ENCODE measurements at places on chromosomes 7 and 10. TPM values are rescaled to one million over a fixed set of nuclear protein-coding genes. Genes with fewer than 3 reads are reported as not detected.

DNA sequence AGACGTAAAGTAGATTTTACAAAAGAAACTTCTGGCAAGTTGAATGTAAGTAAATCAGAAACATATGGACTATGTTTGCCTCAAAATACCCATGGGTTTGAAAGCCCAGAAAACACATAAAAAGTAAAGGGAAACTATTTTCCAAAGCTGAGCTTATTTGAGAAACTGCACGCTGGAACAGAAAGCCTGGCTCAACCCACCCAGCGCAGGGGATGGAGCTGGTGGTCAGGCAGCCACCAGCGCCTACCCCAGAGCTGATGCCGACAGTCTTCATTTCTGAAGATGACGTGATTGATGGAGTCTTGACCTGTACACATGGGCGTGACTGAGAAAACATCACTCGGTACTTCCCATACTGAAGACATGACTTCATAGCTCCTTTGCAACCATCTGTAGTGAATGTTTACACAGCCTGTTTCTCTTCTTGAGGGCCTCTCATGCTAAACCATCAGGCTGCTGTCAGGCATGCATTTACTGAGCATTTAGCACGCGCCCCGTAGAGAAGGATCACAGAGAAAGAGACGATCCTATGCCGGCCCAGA is 232.6 kb upstream of the AUTS2 start:
- no peak for DNase-seq

- DNase-seq: no peak
These were observed 83.9 kb upstream of the SDK1 start for GRCh38 chr7:3217166-3217565.

DNA sequence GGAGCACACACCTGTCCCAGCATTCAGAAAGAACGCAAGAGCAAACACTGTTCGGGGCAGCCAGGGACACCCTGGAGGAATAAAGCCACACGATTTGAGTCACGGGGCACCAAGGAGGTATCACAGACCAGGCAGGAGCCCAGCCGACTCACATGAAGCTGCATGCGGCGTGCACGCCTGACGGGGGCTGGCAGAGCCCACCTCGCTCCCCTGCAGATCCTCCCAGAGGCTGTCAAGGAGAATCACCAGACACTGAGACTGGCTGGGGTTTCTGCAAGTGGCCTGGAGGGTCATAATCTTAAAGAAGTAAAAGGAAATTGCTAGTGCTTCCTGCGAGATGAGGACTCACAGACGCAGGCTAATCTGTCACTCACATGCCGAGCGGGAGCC is 61.6 kb downstream of the TCERG1L start:
- no peak for DNase-seq

DNA sequence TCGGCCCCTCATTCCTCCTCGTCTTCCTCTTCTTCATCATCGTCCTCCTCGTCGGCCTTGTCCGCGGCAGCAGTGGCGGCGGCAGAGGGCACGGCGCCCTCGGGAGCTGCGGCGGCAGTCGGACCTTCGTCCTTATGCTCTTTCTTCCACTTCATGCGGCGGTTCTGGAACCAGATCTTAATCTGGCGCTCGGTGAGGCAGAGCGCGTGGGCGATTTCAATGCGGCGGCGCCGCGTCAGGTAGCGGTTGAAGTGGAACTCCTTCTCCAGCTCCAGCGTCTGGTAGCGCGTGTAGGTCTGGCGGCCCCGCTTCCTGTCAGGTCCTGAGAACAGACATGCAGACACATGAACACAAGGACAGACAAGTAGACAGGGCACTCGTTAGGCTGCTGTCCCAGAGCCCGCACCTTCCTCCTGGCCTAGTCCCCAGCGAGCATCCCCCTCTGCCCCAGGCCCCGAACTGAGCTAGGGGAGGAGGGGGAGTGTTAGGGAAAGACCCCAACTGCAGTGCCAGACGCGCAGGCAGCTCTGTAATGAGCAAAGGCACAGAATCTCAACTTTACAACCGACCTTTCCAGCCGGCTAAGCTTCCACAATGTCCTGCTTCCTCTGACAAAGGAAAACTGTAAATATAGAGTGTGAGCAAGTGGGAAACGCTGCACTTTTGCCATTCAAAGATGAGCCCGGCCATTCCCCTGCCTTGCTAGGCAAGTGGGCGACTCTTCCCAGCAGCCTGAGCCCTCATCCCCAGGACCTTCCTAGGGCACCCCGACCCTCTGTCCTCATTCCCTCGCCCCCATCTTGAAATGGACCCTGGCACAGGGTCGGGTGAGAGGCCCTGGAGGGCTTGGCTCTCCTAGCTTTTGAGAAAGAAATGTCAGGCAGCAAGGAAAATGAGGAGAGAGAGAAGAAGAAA is 1.3 kb downstream of the HOXA7 start:
- DNase-seq: no peak

Gene AVL9
- total RNA-seq: 17.1 TPM

Gene GSTO2
- 2.9 TPM for total RNA-seq

Gene SPAG6
- not detected for total RNA-seq

All from left lobe of liver (tissue), 2 donors.